AG08395 (cell line): ENCODE measurements at places on chromosomes 7 and 10.

- no peak for DNase-seq
These were observed 760 bp upstream of the KCTD7 start for GRCh38 chr7:66627881-66628360.

GRCh38 chr7:33079763-33080690 lies 17.5 kb upstream of the NT5C3A start:
- no peak for DNase-seq

DNA sequence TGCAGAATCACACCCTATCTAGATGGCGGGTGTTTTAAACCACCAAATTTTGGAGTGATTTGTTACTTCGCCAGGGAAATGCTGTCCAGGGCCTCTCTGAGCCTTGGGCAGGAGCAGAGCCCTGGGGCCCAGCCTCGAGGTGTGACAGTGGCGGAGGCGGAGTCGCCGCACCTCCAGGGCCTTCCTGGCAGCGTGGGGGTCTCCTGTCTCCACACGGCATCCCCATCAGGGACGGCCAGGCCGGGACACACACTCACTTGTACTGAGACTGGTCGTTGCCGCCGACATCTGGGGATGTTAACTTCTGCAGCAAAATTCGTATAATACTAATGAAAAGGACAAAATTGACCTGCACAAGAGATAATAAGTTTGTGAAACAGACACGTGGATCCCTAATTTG lies 110.7 kb downstream of the VIPR2 start:
- DNase-seq, result no peak

GRCh38 chr10:63099734-63100133 lies 33.4 kb upstream of the NRBF2 start:
- no peak for DNase-seq

DNA sequence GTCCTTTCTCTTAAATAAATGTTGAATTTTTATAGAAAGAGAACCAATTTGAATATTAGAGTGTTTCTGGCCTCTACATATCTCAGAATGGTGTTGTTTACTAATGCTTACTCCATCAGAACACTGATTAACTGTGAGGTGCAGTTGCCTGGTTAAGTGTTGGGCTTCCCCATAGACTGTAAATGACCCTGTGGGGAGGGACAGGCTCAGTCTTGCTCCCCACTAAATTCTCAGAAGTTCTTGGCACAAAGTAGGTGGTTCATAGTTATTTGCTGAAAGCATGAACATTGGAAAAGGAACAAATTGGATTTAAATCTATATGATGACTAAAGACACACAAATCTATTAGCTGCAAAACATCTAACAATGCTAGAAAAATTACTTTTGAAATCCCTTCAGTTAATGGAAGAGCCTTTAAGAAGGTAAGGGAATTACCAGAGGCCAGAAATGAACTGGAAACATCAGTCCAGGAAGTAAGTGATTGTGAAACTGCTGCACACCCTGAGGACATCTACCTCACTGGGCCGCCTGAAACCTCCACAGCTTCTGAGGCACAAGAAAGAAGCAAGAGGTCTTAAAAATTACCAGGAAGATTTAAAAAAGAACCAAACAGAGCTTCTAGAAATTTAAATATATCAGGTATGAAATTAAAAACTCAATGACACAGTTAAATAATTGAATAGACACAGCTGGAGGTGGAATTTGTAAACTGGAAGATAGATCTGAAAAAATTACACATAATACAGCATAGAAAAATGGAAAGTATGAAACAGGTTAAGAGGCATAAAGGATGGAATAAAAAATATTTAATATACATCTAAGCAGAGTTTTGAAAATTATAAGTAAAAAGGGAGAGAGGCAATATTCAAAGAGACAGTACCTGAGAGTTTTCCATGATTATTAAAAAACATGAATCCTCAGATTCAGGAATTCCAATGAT lies 17.8 kb upstream of the COMTD1 start:
- DNase-seq, result no peak

GRCh38 chr7:95776561-95777185 lies 4.3 kb downstream of the DYNC1I1 start:
- no peak for DNase-seq

DNA sequence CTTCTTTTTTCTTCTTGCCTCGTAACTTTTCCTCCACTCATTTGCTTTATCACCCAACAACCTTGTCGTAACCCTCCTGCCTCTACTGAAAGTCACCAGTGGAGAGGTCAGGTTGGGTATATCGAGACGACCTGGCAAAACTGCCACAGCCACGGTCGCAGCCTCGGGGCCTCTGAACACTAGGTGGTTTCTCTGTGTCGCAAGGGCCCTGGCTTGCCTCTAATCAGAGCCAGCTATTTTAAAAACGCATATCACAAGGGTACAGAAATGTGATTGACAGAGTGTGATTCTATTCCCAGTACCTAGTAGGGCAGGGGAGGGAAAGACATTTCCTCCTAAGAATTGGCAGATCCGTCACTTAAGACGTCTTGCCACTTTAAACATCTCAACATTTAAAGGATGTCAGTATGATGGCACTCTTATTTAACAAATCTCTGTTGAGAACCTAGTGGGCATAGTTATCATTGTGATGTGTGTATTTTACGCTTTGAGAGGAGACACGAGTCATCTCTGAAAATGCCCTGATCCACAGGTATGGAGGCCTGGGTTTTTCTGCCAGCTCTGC lies 197.5 kb downstream of the ARHGAP21 start:
- DNase-seq, result no peak

DNA sequence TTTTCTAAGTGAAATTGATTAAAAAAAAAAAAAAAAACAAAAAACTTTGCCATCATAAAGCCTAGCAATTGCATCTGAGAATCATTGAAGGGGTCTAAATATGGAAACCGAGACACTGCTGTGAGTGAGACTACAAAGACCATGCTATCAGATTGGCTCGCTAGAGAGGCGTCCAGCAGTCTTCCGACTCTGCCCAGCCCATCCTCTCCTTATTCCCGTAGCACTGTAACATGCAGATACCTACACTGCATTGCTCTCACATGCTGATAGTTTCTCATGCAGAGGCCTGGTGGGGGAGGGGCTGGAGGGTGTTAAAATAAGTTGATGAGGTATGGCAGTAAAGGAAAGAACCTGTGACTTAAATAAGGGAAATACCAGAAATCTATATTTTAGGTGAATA lies 130.7 kb downstream of the NRF1 start:
- no peak for DNase-seq

DNA sequence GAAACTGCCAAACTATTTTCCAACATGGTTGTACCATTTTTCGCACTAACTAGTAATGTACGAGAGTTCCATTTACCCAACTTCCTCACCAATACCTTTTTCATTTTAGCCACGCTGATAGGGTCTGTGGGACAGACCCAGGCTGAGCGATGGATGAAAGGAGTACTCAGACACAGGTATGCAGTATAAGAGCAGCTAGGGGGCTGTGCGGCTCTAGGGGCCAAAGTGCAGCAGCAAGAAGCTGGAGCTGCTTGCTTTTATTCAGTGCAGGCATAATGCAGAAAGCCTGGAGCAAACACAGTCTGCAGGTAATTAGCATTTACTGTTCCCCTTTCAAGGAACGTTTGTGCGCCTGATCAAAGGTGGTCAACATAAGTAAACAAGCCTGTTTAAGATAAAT lies 21.0 kb downstream of the UCMA start:
- DNase-seq, result no peak

DNA sequence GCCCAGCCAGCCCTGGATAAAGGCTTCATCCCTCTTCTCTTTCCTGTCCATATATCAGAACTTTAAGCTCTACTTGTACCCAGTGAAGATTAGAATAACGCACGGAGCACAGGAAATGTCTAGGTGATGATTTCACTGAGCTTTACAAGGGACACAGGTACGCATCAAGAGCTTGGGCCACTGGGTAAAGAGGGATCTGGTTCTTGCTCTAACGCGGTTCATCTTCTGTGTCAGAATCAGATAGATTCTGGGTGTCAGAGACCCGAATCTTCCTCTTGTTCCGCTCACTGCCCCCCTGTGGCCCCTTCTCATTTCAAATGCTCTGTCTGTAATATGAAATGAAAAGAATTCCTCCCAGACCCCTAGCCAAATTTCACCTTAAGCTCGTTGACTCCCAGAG lies 24.7 kb downstream of the IL2RA start:
- no peak for DNase-seq

DNA sequence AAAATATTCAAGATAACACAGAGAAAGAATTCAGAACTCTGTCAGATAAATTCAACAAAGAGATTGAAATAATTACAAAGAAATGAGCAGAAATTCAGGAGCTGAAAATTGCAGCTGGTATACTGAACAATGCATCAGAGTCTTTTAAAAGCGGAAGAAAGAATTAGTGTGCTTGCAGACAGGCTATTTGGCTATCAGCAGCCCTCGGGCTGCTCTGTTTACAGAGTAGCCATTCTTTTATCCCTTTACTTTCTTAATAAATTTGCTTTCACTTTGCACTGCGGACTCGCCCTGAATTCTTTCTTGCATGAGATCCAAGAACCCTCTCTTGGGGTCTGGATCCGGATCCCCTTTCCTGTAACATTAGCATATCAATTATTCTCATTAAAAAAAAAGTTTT lies 1040.0 kb downstream of the SORCS3 start:
- no peak for DNase-seq

- no peak for DNase-seq
These were observed 148.8 kb downstream of the PPP1R9A start for GRCh38 chr7:95056107-95056739.

- DNase-seq, result no peak
These were observed 13.2 kb downstream of the ANK3 start for GRCh38 chr10:60376221-60377041.

DNA sequence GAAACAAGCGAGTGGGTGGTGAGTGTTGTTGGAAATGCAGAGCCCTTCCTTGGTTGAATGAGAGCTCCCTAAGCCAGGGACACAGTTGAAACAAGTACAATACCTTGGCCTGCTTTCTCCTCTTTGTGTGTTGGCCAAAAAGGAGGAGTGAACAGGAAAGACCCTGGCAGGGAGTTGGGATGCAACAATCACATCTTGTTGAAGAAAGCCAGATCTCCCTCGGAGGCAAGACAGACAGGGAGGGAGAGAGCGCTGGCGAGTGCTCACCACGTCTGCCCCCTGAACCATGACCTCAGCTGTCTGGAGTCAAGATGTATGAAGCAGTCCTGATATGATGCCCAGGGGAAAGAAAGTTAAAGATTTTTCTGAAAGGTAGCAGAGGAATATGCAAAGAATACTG lies 66.8 kb downstream of the ADAM12 start:
- DNase-seq, result no peak

DNA sequence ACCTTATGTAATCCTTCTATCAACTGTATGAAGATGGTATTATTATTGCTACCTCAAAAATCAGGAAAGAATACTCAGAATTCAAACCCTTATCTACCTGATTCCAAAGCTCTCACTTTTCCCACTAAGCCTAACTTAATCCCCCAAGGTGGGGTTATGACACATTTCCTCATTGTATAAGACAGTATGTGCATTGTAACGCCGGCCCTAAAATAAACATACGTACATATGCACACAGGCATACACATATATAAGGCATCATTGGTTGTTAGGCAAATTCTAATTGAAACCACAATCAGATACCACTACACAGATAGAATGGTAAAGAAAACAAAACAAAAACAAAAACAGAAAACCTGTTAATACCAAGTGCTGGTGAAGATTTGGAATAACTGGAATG lies 556.5 kb downstream of the INHBA start:
- no peak for DNase-seq

DNA sequence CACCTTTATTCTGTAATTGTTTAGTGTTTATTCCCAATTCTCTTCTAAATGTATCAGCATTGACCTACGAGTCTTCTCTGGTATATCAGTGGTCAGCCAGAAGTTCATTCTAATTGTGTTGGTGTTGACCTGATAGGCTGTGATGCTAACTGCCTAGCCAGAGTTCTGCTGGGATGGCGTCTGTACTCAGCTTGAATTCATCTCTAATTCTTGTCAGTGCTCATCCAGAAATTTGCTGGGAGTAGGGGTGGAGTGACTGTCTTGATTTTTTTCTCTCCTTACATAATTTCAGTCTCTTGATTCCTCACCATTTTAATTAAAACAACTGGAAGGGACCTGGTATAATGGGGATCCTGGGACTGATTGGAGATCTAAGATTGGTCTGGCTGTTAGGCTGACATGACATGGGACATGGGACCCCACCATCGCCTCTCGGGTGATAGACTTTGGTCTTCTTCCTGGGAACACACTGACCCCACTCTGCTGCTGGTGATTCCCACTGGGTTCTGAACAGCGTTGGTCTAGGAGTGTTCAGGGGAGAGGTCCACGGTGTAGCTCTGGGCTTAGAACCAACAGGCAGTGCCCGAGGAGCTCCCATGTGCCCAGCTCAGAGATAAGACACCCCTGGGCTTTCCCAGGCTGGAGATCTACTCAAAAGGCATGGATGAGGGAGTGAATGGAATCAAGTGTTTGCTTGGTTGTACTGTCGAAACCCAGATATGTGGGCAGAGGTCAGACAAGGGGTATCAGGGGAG lies 3.8 kb downstream of the NEURL1 start:
- no peak for DNase-seq

DNA sequence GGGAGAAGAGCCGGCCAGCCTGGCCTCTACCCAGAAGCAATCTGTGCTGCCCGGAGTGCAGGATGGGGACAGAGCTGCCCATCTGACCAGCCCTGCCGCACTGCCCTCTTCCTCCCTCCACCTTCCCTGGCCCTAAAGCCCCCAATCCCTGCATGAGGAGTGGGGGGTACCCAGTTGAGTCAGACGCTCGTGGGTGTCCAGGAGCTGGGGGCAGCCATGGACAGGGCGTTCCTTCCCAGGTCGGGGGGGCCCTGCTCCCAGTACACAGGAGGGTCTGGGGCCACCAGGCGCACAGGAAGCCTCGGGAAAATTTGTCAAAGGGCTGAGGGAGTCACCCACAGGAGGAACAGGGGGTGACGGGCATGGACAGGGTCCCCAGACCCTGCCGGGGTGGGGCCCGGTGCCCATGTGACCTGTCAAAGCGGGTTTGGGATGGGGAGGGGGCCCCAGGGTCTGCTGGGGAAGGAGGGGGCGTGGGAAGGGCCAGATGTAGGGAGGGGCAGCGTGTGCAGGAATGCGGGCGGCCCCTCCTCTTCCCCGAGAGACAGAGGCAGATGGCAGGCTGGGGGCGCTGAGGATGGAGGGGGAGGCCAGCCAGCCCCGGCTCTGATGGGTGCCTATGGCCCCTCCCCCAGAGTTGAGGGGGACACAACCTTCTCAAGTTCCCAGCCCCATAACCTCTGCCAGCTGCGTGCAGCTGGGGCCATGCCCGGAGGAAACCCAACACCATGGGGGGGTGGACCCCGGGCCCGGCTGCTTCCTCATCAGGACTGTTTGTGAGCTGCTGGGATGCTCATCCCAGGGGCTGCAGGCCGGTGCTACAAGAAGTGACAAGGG lies 21.5 kb upstream of the GRIFIN start:
- DNase-seq, result no peak

DNA sequence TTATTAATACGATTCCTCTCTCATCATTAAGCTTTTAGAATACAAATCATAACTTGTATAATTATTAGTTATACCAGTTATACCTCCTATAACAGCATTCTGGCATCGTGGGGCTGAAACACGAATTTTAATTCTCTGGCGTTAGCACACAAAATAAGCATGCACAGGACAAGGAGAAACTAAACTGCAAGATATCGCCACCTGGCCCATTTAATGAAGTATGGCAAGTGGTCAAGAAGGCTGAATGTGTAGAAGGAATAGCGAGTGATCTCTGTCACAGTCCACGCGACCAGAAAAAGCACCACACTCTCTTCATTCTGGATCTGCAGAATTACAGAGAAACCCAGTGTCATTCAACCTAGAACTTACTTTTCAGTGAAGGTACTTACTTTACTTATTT lies 18.1 kb downstream of the HACD1 start:
- peak; percentile 35 for DNase-seq

GRCh38 chr7:29274146-29275017 lies 79.8 kb downstream of the CHN2 start:
- DNase-seq, result peak; percentile 61
